Activated CD4-positive, alpha-beta T cell treated with anti-CD3 and anti-CD28 coated beads for 4 hours (primary cell): ENCODE measurements at places on chromosomes 2 and 18.
A peak's percentile ranks its signal among the peaks of the same experiment; 100 is the strongest.

DNA sequence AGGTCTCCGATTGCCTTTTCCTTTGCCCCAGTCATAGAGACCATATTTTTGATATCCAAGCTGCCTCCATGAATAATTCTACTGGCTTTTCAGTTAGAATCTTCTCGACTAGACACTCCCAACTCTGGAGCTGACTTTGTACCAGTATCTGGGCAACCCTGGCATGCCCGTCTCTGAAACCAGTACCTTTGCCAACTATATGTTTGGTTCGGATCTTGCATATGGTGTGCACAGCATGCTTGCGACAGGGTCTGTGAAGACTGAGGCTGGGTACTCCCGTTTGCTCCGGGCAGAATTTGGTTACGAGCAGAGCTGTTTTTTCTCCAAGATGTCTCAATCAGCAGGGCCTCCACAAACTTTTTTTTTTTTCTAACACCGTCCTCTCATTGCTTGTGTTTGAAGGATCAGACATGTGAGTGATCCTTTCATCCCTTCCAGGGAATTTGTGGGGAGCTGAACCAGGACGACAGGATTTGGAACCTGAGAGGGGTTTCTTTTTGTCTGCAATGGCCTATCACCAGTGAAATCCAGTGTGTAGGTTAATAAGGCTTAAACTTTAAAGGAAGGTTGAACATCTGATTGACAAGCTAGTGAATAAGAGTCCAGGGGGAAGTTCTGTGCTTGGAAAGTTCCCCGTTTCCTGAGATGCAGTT is 322.3 kb downstream of the MYCN start:
- no peak for DNase-seq

DNA sequence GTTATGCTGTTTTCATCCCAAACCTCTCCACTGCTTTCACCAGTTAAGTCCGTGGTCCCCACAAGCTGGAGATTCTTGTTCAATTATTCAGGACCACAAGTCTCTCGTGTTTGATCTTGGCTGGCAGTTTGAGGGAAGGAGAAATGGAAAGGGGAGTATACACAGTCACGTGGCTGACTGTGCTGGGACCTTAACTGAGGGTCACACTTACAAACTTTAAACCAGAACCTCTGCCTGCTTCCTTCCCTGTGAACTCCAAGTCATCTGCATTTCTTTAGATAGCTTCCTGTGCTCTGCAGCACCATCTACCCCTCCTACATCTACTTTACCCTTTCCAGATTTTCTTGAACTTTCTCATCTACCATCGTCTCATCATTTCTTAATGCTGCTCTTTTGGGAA is 91.7 kb downstream of the ARHGEF4 start:
- DNase-seq = no peak

DNA sequence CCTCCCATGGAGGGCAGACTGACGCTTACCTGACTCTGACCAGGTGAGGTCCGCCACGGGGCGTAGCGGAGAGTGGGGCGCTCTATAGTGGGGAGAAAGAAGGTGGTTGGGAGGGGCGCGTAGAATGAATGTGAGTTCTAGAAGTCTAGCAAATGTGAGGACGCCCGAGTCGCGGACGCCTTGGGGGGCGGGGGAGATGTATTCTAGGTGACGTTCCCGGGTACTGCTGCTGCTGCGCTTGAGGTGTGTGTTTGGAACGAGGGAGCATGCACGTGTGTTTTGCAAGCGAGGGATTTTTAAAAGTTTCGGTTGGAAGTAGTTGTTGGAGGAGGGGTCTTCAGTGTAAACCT is 758 bp downstream of the RIF1 start:
- DNase-seq = peak; percentile 37

DNA sequence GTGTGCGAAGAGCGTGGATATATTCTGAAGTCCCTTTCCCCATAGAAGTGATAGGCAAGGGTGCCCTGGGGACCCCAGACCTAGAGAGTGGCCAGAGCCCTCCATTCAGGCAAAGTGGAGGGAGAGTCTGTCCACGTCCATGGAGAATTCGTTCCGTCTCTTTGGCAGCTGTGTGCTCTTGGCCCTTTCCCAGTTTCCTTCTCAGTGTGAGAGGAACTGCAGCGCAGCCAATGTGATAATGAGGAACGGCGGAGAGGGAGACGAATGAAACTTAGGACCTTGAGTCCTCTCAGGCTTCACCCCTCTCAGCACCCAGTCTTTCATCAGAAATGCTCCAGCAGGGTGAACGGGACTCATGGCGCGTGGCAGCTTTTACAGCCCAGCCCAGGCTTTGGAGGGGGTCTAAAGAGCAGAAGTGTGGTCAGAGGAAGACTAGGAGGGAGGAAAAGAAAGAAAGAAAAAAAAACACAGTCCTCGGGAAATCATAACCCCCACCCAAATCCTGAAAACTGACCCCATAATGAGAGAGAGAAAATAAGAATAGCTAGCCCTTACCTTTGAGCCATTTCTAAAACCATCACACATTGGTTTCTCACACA is 95.0 kb upstream of the RIOK3 start:
- DNase-seq = no peak

GRCh38 chr2:20822535-20823490 is at the start of gene LDAH:
Gene LDAH, minus strand, starts transcription at chr2:20823101. Its CDS starts 21,638 bp downstream, at chr2:20801463.
- DNase-seq = peak; percentile 79

DNA sequence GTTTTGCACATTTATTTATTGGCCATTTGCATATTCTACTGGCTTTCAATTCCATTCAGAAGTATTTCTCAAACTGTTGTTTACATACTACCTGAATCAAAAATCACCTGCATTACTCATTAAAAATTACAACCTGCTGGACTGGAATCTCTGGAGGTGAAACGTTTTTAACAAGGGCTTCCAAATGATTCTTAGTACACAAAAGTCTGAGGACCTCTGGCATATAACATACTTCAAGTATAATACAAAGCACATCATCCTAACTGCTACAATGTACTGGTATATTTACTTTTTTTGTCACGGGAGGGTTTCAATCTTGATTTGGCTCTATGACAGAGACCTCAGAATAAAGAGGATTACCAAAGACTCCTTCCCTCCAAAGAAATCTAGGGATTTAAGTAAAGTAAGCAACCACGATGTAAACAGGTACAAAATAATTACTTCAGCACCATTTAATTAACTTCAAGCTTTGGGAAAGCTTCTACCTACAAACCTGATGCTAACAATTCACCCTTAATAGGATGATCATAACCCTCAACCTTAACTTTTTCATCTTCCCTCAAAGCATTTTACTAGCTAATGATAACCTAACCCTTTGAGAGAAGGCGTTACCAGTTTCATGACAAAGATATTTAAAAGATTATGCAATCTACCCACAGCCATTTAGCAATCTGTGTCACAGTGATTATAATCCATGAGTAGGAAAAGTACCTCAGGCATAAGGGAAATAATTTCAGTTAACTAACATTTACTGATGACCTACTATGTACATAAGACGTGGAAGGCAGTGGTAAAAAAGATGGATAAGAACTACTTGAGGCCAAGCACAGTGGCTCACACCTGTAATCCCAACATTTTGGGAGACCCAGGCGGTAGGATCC is 24.7 kb downstream of the ATAD2B start:
- no peak for DNase-seq

- DNase-seq = no peak
Measured at GRCh38 chr18:44876024-44876423, 195.3 kb downstream of the SETBP1 start.

DNA sequence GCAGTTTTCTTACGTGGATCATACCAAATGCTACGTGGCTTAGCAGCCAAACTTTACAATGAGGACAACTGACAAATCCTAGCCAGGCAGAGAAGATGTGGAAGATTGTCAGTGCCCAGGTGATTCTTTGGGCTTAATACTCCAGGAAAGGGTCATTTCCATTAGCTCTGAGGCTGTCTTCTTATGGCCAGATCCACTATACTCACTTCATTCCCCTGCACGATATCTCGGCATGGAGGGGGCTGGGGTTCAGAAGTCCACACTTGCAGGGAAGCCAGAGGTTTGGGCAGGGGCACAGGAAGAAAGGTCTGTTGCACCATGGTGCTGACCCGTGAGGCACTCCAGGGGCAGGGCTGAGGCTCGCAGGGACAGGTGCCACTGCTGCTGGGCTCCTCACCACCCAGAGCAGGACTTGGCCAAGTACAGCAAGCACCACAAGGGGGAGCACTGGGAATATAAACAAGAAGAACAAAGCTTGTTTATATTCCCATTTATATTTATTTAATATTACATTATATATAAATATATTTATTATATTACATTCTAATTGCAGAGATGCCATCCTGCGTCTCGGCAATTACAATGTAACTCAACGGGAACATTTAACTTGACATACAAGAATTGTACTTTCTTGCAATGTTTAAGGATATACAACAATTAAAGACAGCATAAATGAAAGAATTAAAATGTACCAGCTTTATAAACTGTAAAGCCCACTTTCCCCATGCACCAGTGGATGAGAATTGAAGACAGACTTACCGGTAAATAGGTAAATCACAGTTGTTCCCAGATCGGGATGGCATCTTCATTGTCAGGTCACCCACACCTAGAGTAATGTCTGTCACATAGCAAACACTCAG is 27.2 kb downstream of the CLUL1 start:
- DNase-seq = peak; percentile 75

DNA sequence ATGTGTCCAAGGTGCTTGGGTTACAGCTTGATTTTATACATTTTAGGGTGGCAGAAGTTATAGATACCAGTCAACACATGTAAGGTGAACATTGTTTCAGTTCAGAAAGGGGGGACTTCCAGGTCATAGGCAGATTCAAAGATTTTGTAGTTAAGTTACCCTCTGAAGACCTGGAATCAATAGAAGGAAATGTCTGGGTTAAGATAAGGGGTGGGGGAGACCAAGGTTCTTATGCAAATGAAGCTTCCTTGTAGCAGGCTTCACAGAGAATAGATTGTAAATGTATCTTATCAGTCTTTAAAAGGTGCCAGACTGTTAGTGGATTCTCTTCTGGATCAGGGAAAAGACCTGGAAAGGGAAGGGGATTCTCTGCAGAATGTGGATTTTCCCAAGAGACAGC is 42.4 kb downstream of the BMPR2 start:
- no peak for DNase-seq

DNA sequence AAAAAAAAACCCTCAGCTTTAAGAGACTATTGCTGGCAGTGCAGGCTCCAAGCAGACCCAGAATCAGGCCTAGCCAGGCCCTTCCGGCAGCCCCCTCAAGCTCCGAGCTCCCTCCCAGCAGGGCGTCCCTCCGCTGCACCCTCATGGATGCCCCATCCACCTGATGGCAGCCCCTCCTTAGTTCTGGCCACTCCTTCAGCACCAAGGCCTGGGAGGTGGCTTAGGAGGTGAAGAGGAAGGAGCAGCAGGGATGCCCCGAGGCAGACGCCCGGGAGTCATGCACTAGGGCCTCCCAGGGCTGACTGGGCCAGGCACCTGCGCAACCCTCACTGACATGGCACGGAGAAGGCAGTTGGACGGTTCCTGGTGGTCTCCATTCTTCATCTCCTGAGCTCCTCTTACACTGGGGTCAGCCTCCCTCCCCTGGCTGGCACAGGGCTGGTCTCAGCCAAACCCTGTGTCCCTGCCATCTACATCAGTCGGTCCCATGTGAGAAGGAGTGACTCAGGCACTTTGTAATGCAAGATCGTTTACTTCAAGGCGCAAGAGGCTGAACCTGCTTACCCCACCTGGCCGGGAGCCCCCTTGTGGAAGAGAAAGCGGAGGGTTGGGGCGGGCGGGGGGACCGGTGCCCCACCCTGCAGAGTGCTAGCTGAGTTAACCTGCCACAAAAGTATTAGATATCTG is 53.5 kb upstream of the ID2 start:
- DNase-seq = no peak

- no peak for DNase-seq
Measured at GRCh38 chr2:112646102-112646719, 472 bp downstream of the SLC20A1 start.

GRCh38 chr2:151043484-151043883 is 218.2 kb downstream of the RBM43 start:
- no peak for DNase-seq

- DNase-seq = no peak
Measured at GRCh38 chr2:240914645-240915525, 8.7 kb downstream of the CROCC2 start.

DNA sequence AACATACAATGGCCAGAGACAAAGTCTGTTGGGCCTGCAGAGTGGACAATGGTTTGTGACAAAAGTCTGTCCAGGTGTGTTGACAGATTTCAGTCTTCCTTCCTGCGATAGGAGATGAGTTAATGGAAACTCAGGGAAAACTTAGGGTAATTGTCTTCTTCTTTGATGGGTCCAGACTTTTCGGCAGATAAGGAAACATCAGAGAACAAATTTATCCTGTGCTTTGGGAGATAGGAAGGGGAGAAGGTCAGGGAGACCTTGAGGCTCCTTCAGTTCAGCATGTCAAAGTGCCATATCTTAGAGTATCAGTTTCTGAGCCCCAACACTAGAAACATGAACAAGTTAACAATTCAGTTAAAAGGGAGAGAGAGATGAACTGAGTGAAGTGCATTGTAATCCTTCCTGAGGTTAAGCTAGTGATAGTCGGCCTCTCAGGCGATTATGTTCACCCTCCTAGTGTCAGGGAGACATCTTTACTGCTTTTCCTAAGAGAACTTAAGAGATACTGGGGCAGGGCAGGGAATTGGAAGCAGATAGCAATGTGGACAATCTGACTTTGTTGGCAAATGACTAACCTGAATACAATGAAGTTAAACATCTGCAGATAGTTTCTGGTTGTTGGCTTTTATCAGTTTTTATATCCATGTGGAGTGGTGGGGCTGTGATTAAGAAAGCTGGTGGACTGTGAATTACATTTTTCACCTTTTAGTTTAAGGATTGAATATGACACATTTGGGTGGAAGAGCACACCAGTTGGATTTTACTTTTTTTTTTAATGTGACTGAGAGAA is 248.8 kb upstream of the FN1 start:
- no peak for DNase-seq

- DNase-seq = no peak
Measured at GRCh38 chr18:73283788-73284187, 416.0 kb upstream of the NETO1 start.

DNA sequence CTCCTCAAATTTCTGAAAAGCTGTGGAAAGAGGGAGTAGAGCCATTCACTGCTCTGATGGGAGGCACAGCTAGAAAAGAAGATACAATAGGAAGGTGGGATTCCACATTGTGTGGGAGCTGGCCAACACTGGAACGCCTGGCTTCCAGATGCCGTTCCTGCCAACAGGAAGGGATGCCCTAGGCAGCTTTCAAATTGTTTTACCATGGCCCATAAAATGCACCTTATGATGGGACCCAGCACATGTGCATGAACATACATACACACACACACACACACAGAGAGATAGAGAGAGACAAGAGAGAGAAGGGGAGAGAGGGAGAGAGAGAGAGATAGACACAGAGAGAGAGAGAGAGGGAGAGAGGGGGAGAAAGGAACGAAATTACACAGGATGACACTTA is 86.1 kb upstream of the BZW1 start:
- DNase-seq = no peak

DNA sequence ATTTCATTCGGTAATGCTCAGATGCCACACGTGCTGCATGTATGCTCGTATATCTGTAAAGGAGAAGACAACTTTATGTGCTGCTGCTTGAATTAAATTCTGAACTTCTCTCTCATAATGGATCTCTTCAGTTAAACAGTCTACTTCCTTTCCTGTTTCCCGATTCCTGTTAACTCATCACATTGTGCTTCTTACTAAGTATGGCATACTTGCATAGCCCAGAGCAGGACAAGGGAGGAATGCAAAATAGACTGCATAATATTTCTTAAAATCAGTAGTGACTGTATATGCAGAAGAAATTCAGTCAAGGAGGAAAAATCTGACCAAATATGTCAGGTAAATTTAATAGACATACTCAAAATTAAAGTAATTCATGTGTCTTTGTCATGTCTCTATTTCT is 23.9 kb upstream of the LNPK start:
- no peak for DNase-seq

GRCh38 chr2:9052821-9053533 is 49.5 kb upstream of the MBOAT2 start:
- DNase-seq = no peak

- DNase-seq = no peak
Measured at GRCh38 chr2:98781822-98782221, 50.9 kb upstream of the MGAT4A start.
